ENCODE measurements at places on chromosomes 16 and 17.

GRCh38 chr17:81902023-81902652 lies at the start of gene NPB:
TSS of gene NPB (plus strand) at chr17:81902238. CDS start at chr17:81902278, 40 bp downstream.
- no peak for DNase-seq

DNA sequence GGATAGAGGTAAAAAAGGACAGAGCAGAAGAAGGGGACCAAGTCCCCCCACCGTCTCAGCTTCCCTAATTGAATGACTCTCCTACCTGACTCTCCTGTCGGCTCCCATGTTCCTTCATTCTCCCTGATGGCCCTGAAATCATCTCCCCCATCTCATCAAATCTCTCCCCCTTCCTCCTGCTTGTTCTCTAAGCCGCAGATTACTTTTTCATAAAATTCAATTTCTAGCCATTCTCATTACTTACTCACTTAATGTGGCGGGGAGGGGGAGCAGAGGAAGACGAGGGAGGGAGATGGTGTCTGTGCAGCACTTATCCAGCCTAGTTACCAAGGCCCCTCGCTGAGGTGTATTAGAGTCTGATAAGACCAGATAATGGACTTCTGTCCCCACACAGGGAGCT lies 161.5 kb downstream of the CCT6B start:
- DNase-seq = no peak

DNA sequence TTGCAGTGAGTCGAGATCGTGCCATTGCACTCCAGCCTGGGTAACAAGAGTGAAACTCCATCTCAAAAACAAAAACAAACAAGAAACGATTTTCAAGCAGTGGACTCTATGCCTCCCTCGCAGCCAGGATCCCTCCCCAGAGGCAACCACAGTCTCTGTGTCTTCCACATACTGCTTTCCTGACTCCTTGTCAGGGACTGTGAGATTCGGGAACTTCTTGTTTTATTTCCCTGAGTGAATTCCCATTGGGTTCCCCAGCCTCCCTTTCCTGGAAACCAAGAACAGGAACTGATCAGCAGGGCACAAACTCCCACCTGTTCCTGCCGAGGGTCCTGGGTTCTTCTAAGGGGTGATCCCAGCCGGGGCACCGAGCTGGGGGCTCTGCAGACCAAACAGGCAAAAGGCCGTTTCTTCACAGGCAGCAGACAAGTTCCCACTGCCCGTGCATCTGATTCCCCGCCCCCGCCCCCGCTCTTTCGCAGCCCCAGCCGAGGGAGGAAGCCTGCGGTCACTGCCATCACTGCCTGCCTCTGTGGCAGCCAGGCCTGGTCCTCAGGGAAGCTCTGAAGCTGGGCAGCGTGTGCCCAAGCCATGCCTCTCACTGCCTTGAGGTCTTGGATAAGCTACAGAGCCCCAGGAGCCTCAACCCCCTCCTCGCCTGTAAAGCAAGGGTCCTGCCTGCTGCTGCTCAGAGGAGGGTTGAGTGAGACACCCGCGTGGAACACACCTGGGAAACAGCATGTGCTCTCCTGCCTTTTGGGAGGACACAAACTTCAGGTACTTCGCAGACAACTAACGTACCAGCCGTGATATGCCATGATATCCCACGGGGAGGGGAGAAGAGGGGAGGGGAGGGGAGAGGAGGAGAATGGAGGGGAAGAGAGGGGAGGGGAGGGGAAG lies 5.5 kb upstream of the PIEZO1 start:
- DNase-seq = no peak

DNA sequence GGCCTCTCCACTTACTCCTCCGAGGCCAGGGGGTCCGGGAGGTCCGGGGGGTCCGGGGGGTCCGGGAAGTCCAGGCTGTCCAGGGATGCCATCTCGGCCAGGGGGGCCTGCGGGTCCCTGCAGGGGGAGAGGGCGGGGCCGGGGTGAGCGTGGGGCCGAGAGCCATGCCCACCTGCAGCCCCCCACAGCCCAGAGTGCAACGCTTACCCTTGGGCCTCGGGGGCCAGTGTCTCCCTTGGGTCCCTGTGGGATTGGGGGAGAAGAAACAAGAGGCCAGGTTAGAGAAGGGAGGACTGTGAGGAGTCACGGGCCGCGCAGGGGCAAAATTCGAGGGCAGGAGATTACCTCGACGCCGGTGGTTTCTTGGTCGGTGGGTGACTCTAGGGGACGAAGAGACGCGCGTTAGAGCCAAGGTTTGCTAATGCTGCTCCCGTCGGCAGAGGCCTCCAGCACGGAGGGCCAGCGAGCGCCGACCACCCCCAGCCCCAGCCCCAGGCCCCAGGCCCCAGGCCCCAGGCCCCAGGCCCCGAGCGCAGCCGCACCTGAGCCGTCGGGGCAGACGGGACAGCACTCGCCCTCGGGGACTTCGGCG lies 2.1 kb downstream of the COL1A1 start:
- no peak for DNase-seq

GRCh38 chr17:81285179-81285878 lies 9.8 kb downstream of the SLC38A10 start:
- no peak for DNase-seq

DNA sequence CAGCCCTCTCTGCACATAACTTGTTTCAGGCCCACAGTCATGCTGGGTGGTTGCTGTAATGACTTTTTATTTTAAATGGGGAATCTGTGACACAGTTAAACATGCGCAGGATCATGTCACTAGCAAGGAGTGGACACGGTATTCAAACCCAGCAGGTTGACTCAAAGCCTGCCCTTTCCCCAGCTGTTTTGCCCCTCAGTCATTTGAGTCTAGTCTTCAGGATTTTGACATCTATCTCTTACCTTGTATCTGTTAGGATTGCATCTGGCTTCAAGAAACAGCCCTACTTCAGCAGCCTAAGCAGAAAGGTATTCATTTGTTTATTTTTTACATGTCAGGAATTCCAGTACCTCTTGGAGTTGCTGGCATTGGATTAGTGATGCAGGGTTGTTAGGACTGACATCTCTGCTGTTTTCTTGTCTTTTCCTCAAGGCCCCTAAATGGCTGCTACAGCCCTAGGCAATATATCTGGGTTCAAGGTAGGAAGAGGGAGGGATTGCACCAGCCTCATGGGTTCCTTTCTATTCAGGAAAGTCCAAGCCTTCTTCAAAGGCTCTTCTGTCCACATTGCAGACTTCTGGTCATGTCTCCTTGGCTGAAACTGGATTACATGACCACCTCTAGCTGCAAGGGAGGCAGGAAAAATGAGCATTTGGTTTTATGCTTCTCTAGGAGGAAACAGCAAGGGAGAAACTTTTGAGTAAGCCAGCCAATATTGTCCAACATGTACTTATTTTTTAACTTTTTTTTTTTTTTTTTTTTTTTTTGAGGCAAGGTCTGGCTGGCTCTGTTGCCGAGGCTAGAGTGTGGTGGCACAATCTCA lies 22.8 kb downstream of the ABCC1 start:
- no peak for DNase-seq

- DNase-seq = no peak
Observed at GRCh38 chr17:41196068-41196467, 6.4 kb downstream of the KRTAP9-1 start.

DNA sequence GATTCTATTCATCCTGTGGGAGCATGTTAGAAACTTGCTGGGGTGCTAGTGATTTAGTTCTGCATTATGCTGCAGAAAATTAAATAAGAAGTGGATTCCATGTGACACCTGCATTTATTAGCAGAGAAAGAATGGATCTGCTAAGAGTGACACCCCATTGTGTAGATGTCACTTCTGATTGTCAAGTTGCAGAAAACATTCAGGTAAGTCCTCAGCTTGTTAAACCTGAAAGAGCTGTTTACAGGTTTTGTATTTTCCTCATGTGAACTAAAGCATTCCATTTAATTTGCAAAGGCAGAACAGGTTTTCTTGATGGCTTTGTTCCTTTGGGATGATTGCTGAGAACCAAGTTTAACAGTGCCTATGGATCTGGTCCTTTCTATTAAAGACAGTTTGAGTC lies 238.7 kb downstream of the ABCC12 start:
- DNase-seq = no peak

DNA sequence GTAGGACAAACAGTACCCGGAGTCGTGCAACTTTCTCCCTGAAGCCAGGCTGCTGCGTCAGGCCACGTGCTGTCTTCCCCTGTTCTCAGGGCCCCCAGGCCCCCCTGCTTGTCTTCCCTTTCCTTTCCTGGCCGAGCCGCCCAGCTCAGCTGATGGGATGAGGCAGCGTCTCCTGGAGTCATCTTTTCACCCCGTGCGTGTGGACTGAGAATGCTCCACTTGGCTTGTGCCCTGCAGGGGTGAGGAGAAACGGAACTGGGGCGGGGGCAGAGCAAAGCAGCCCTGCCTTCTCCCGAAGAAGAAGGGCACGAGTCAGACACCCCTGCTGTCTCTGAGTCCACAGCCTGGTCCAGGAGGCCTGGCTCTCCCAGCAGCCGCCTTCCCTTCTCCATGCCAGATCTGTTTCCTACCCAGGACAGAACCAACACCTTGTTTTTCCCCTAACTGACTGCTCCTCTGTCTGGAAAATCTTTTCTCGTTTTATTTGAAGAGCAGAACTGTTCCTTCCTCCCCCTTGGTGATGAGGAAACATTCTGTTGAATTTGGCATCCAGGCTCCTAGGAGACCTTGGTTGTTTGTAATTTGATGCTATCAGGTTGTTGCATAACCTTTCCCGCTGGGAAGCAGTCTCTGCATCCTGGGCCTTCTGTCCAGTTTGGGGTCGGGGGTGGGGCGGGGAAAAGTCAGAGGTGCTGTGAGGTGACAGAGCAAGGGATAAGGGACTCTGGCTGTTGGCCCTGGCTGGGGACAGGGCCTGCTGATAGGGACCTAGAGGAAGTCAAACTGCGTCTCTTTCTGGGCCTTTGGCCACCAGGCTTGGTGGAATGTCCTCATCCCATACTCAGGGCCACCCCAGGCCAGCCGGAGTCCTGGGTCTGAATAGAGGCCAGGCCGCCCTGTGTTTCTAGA lies 78.8 kb downstream of the WIPI1 start:
- DNase-seq = no peak

GRCh38 chr17:67449065-67449464 lies 72.0 kb downstream of the PITPNC1 start:
- no peak for DNase-seq

DNA sequence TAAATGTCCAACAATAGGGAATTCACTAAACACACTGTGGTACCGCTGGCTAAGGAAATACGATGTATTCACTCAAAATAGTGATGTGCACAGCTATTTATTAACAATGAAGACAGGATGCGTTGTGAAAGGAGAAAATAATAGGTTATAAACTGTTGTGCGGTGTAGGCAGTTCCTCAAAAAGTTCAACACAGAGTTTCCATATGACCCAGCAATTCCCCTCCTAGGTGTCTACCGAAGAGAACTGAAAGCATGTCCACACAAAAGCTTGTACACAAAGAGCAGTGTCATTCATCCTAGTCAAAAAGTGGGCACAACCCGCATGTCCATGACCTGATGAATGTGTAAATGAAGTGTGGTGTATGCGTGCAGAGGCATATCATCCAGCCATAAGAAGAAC lies 1.2 kb upstream of the CES1 start:
- no peak for DNase-seq

GRCh38 chr16:76913046-76913445 lies 277.9 kb upstream of the MON1B start:
- no peak for DNase-seq

Data from cerebellar nuclear complex (tissue), 1 donor.